Heart left ventricle (tissue), 16 donors: ENCODE measurements at places on chromosomes 6 and 20. TPM values are rescaled to one million over a fixed set of nuclear protein-coding genes. Genes with fewer than 3 reads are reported as not detected.

DNA sequence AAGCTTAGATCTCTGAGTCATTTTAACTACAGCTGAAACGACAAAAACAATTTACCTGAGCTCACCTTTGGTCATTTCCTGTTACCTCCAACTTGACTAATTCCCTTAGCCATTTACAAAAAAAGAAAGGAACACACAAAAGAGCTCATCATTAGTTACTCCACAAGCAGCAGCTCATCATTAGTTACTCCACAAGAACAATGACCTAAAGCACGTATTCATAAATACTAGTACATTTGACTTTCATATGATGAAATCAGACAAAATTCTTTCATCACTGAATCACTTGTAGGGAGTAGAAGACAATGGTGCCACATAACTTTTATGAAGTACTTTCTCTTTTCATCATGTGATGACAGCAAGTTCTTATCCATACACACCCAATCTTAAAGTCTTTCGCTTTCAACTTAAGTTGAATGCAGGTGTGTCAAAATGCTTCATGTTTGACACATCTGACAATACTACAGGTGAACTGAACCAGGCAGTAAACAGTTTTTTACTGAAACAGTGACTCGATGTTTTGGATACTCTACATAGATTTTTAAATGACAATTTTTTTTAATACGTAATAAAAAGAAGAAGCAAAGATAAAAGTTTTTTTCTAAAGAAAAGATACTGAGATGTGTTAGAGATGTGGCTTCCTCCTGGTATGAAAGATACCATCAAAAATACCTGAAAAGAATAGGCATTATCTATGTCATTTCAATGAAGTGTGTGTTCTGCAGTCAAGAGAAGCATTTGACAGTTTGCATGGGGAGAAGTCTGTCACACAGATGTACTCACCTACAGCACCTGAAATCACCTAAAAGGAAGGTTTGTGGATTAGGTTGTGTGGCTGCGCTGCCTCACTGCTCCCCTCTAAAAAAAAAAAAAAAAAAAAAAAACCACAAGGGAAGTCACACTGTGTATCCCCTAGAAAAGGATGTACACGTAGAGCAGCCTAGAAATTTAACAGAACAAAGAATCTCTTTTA lies 109.1 kb downstream of the PRDM1 start:
- no peak overlapping the region for H3K4me3 ChIP-seq
- no peaks in the 10 kb centered on the region for H3K4me1 ChIP-seq
- H3K36me3 ChIP-seq: no peaks in the 10 kb centered on the region
- no peak for DNase-seq

GRCh38 chr6:36610041-36610955 lies 16.1 kb downstream of the SRSF3 start:
- no peaks in the 10 kb centered on the region for H3K27me3 ChIP-seq
- H3K27ac ChIP-seq: no peak overlapping the region
- no peak overlapping the region for H3K4me3 ChIP-seq
- no peak for DNase-seq
- peaks cover 54% of the 10 kb centered on the region for H3K4me1 ChIP-seq

- H3K27ac ChIP-seq: no peak overlapping the region
- no peak overlapping the region for H3K4me3 ChIP-seq
- no peaks in the 10 kb centered on the region for H3K36me3 ChIP-seq
Observed at GRCh38 chr6:137736048-137736818, 130.8 kb upstream of the TNFAIP3 start.

DNA sequence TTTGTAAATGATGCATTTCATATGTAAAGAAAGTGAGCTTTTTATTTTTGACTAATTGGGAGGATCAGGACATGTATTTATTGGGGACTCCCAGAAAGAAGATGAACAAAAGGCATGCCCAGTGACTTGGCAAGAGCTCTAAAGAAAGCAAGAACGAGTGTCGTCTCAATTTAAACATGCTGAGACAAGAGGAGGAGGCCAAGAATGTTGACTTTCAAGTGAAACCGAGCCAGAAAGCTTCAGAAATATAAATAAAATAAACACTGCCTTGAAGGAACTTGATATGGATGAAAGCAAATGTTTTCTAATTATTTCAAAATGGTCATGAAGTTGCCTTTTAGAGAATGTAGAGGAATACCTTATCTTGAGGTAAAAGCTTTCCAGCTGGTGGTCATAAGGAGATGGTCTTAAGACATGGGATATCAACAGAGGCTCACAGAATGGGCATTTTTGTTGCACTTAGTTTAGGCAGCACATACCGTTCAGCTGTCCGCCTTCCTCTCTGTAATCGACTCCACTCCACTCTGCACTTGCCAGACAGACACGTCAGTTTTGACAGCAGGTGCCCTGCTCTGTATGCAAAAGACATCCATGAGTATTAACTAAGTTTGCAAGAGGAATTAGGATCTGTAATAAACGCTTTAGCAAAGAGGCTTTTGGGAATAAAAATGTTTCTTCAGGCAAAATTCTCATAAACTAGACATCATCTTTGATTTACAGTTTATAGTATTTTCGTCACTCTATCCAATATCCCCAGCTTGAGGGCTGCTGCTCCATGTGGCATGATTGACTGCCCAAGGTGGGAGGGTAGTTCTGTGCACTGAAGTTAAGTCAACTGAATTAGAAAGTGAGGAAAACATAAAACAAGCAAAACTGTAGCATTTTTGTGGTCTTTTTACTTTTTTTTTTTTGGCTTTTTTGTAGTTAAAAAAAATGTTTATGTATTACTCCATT lies 613.1 kb downstream of the PKHD1 start:
- no peak for DNase-seq
- H3K36me3 ChIP-seq: no peaks in the 10 kb centered on the region
- H3K4me1 ChIP-seq: no peaks in the 10 kb centered on the region
- H3K27me3 ChIP-seq: no peaks in the 10 kb centered on the region

DNA sequence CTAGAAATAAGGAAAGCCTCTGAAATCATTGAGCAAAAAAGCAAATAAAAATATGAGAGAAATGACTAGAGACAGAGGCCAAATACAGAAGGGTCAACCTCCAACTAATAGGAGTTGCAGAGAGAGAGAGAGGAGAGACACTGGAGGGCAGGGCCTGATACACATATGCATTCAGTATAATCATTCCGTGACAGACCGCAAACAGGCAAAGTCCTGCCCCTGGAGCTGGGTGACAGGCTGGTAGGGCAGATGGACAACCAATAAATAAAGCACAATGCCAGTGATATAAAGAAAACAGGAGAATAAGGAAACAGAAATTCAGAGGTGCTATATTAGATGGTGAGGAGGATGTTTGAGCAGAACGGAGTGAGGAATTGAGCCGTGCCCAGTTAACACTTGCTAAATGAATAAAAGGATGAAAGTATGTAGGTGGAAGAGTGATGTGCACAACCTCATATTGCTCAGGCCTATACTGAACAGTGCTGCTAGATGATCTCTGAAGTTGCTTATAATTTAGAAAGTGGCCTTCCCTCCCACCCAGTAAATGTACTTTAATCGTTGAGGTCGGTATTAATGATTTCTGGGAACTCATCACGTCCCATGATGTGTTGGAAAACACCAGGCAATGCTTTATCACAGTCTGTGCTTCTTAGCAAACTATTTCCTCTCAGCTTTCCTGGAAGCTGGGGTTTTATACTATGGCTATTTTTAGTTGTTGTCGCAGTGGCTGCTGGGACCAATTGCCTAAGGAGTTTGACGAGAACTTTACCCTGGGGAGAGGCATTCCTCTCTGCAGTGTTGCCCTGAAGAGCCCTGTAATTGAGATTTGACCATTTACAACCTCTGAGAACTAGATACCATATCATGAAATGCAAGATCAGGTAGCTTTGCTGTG lies 37.6 kb upstream of the CLIC5 start:
- no peak overlapping the region for H3K4me3 ChIP-seq
- peak overlapping the region; percentile 77 for H3K27ac ChIP-seq
- peak; percentile 33 for DNase-seq
- H3K27me3 ChIP-seq: no peaks in the 10 kb centered on the region
- H3K36me3 ChIP-seq: no peaks in the 10 kb centered on the region
- H3K4me1 ChIP-seq: peaks cover 37% of the 10 kb centered on the region

DNA sequence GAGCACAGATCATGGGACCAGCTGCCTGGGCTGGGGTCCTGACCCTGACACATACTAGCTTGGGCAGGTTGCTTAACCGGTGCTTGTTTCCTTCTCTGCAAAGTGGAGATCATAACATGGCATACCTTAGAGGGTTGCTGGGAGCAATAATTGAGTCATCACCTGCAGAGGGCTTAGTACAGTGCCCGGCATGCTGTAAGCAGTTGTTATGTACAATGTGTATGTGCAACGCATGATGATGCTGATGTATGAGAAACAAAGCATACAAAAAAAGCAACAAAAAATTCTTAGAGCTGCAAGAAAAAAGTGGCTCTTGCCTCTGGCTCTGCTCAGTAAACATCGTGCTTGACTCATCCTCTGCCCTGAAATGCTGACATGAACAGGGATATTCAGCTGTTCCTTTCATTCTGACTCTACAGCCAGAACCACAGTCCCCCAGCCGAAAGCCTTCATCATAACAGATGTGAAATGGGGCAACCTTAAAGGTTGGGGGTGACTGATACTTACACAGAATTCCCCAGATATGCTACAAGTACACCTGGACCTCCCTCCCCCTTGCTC lies 91.7 kb downstream of the CLIC5 start:
- no peak overlapping the region for H3K4me3 ChIP-seq
- H3K27ac ChIP-seq: no peak overlapping the region
- DNase-seq: no peak
- H3K4me1 ChIP-seq: peaks cover 17% of the 10 kb centered on the region
- no peaks in the 10 kb centered on the region for H3K36me3 ChIP-seq

DNA sequence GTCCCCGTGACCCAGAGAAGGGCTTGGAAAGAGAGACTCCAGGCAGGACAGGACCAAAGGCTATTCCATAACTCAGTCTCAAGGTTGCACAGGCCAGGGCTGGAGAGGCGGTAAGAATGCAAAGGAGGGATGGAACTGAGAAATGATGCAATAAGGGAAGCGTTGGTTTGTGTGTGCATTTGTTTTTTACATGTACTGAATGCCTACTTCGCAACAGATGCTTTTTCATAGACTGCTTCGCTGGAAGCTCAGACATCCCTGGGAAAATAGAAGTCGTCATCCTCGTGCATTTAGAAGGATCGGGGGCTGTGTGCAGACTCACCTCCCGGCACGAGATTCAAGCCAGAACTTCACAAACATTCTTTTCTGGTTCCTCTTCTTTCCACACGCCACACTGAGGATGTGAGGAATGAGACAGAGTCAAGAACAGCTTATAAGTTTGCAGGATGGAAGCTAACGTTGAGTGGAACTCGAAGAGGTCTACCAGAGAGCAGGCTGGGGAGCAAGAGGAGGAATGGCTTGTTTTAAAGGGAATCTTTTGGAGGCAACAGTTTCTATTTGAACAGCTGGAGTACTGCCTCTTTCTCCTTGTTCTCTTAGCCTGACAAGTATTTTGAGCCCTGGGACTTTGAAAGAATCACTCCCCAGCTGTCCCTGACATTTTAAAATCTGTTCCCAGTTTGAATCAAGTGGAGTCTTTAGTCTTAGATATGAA lies 19.3 kb upstream of the LY86 start:
- no peak for DNase-seq
- H3K27me3 ChIP-seq: no peaks in the 10 kb centered on the region
- H3K36me3 ChIP-seq: no peaks in the 10 kb centered on the region
- H3K4me1 ChIP-seq: no peaks in the 10 kb centered on the region
- no peak overlapping the region for H3K27ac ChIP-seq
- H3K4me3 ChIP-seq: no peak overlapping the region

DNA sequence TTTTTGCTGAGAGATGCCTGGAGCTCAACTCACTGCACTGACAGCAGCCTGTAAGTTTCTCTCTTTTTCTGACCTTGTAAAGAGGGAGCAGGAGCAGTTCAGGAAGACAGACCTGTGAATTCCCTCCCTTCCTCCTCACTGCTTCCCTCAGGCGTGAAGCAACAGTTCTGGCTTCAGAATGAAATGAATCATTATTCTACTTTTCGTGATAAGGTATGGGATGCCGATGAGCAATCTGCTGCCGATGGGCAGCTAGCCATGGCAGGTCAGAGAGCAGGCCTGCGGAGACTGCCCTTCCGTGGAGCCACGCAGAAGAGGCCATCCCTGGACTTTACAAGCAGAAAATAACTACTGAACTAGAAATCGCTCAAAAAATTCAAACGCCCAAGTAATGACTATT lies 426.5 kb upstream of the RNF217 start:
- H3K27ac ChIP-seq: no peak overlapping the region
- DNase-seq: no peak
- no peaks in the 10 kb centered on the region for H3K36me3 ChIP-seq
- no peaks in the 10 kb centered on the region for H3K4me1 ChIP-seq

- no peaks in the 10 kb centered on the region for H3K27me3 ChIP-seq
- peaks cover 3% of the 10 kb centered on the region for H3K4me1 ChIP-seq
- DNase-seq: no peak
- H3K27ac ChIP-seq: no peak overlapping the region
- H3K36me3 ChIP-seq: no peaks in the 10 kb centered on the region
Observed at GRCh38 chr20:3461911-3462677, 8.7 kb upstream of the ATRN start.

GRCh38 chr20:43508604-43509040 lies 1.1 kb downstream of the L3MBTL1 start:
- no peak overlapping the region for H3K27ac ChIP-seq
- no peak for DNase-seq
- no peaks in the 10 kb centered on the region for H3K36me3 ChIP-seq
- H3K4me1 ChIP-seq: no peaks in the 10 kb centered on the region
- H3K4me3 ChIP-seq: no peak overlapping the region

DNA sequence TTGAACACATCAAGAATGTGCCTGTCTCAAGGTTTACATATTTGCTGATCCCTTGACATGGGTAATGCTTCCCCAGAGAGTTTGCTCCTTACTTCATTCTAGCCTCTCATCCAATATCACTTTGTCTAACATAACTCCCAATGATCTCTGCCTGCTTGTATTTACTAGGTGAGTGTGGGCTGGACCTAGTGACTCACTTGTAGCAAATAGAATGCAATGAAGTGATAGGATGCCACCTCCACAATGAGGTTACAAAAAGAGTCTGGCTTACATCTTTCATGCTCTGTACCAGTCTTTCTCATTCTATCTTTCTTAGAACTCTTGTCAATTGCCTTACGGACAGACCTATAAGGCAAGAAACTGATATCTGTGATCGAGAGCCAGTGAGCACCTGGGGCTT lies 44.9 kb upstream of the TMEM200A start:
- H3K4me3 ChIP-seq: no peak overlapping the region
- no peaks in the 10 kb centered on the region for H3K4me1 ChIP-seq
- H3K27ac ChIP-seq: no peak overlapping the region
- H3K27me3 ChIP-seq: no peaks in the 10 kb centered on the region

HLA-DQB1 gene
- 34.9 TPM for total RNA-seq

LAMA5 gene
- total RNA-seq: 67.3 TPM

BLOC1S5 gene
- total RNA-seq: 15.2 TPM

CCN6 gene
- not detected for total RNA-seq

BHLHE23 gene
- total RNA-seq: not detected

PROKR2 gene
- not detected for total RNA-seq

FNDC11 gene
- total RNA-seq: 0.17 TPM
